ENCODE measurements at places on chromosomes 3 and 15.

GRCh38 chr3:76990606-76991005, 49.3 kb upstream of the ROBO2 start:
- DNase-seq = no peak

- DNase-seq = no peak
Measured at GRCh38 chr3:178480274-178480673, 56.0 kb upstream of the KCNMB2 start.

DNA sequence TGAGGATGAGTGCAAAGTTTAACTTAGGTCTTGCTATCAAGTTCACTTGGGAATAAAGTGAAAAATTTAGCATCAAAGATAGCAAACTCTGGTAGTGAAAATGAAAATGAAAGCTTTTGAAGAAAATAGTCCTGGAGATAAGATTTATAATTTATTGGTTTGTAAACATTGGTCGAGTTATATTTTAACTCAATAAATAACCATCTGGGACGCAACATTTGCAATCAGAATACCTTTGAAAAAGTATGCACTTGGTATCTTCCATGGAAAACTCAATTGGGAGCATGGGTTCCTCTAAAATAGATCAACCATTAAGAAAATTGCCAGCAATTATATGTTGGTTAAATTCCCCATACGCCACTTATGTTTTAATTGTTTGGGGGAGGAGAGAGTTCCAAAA, 209.5 kb downstream of the NAALADL2 start:
- no peak for DNase-seq

DNA sequence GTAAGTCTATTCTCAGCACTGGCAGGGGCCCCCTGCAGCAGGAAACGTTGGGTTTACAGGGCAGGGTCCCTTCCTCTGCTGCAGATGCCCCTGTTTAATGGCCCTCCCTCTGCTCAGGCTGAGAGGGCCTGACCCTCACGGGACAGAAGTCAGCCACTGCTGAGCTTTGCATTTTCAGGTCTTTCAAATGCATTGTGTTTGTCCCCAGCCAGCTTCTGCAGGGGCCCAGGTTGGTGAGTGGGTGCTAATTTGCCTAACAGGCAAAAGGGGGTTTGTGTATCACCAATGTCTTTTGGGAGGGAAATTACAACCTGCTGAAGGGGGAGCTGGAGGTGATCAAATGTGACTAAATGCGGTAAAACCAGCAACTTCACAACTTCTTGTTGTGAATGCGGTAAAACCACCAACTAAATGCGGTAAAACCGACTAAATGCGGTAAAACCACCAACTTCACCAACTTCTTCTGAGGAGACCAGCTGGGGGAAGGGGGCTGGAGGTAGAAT, 44.8 kb upstream of the UBE2E1 start:
- no peak for DNase-seq

DNA sequence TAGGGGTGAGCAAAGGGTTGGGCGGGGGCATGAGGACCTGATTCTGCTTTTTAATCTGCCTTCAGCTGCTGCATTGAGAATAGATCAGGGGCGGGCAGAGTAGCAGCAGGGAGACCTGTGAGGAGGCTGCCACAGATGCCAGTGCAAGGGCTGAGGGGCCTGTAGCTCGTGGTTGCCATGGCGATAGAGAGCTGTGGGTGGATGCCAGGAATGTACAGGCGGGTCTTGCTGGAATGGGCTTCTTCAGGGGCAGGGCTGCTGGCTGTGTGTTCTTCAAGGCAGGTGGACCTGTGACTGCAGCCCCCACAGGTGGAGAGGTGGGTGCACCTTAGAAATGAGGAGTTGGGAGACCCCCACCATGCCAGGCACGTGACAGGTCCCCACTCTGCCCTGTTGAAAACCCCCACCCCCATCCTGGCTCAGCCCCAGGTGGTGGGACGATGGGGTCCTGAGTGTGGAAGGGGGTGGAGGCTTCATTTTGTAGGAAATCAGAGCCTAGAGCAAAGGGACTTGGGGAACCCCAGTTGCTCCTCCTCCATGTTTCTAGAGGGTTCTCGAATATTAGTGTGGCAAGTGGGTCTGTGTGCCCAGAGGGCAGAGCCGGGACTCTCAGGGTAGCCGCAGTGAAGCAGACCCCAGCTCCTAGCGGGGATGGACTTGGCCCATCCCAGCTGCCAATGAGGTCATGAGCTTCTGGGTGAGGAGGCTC, 38.3 kb downstream of the SLC6A6 start:
- DNase-seq = peak; percentile 14

DNA sequence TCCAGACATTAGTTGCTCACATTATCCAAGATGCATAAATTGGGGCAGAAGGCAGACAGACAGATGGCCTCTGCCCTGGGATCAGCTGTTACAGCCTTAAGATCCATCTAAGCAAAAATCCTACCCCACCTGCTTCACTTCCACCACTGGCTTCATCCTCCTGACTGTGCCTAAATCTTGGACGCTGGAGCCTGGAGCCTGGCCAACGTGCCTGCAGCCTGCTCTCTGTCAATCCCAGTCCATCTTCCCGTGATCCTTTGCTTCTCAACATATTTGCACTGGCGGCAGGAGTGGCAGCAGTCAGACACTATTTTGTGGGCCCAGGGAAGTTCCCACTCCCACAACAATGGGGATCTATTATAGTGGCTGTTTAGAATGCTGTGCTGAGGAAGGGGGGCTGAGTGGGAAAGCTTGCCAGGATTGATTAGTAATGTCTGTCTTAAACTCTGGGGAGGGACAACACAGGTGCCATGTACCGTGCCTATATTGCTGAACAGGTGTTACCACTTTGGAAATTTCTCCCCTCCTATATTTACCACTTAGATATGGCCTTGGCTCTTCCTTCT, 121.2 kb downstream of the MEGF11 start:
- no peak for DNase-seq

DNA sequence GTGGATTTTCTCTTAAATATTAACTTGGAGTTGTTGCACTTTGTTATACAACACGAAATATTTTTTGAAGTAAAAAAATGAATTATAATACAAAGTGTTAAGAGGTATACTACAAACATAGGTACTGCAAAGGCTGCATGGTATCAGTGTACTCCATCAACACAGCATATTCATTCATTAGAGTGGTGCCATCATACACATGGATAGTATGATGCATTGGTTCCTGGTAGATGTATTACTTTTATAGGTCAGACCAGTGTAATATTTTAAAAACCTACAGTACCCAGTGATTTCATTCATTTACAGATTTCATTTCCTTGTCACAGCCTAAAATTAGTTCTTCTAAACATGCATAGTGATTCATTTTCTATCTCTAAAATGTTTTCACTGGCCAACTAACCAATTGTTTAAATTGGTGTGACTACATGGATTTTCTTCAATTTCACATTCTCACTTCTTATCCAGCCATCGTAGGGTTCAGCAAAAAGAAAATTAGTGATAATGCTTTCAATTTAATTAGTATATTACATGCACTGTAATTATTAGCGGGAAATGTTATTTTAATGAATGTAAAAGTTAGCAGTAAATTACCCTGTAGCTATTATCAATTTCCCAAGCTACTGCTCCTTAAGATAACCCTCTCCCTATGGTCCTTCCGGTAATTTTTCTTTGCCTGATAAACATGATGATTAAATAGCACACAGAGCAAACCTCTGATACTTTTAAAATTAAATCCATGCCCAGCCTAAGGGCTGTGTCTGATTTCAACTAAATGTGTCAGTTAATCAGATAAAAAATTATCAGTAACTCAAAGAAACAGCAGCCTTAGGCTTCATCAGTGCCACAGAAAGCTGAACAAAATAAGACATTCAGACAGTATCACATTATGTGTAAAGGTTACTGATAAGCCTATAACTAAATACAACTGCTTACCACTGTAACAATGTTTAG, 68.4 kb downstream of the DPH6 start:
- DNase-seq = no peak

- peak; percentile 56 for DNase-seq
Measured at GRCh38 chr3:87503900-87504498, 227.6 kb upstream of the POU1F1 start.

DNA sequence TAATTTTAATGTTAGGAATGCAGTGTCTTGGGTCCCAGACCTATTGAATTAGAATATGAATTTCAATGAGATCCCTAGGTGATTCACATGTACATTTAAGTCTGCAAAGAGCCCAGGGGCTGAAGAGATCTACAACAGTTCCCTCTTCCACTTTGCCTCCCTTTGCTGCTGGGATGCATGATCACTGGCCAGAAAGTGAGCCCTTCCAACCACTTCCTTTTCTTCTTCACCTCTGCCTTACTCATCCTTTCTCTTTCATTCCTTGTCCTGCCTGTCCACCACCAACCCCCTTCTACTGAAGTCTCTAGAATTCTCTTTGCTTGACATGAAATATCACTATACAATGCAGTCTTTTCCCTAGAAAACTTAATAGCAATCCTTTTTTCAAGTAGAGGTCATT, 222.4 kb upstream of the LRIG1 start:
- no peak for DNase-seq

DNA sequence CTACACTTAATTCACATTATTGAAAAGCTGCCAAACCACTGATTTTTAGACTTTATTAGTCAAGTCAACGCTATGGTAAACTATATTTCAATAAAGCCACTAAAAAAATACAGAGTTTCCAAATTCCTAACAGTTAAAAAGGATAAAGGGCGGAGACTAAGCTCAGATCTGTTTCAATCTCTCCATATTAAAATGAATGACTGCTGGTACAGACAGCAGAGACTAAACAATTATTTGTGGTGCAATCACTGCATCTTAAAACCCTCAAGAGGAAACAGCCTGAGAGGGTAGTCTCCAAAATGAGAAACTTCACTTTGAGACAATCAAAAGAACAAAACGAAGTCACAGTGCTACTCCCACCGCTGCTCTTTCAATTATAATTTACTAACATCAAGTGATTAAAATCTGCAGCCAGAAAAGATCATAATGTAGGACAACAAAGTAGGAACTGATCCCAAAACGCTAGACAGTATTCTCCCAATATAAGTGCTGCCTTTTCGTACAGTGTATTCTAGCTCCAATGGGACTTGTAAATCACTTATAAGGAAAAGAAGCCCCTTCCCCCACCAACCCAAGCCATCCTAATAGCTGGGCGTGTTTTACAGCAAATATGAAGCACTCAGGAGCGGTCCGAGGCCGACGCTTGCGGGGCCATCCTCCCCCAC, 1.2 kb downstream of the UBP1 start:
- DNase-seq = peak; percentile 59

DNA sequence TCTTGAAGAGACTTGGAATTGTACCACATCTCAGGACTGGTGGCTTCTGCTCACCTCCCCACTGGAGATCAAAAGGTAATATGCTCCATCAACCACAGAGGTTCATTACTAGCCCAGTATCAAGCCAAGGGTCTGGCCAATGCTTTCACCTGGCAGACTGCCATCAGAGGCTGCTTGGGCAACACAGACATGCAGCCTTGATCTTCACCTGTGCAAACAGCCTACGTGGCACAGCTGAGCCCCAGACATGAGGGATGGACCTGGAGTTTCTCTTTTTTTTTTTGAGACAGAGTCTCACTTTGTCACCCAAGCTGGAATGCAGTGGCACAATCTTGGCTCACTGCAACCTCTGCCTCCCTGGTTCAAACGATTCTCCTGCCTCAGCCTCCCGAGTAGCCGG, 105.6 kb upstream of the HES1 start:
- peak; percentile 92 for DNase-seq

DNA sequence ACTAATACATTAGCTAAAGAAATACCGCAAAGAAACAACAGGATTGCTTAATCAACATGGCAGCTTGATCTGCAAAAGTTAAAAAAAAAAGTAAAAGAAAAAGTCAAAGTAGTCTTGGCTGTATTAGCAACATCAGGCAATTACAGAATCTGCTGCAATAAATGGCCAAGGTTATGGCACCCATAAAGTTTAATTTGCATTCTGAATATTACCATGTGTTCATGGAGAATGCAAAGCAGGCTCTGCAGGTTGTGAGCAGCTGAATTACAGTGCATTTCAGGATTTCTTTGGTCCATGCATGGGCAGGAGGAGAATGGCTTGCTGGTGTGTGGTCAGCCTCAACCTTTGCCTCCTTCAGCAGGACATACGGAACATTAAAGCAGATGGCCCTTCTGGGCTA, 199.1 kb upstream of the AZI2 start:
- no peak for DNase-seq

DNA sequence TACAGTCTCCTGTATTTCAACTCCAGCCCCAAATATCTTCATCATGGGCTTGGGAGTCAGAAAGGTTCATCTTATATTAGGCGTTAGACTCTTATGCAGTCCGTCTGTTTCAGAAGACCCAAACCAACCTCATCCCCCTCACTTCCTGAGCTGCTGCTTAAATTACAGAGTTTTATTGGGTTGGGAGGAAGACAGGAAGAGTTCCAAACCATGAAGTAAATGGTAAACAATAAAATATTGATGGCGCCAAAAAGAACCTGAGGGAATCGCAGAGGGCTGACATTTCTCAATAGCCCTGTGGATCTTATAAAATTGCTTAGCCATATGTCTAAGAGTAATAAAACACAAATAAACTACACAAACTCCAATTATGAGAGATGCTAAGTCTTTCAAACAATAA, 116.9 kb upstream of the C3orf80 start:
- DNase-seq = no peak

DNA sequence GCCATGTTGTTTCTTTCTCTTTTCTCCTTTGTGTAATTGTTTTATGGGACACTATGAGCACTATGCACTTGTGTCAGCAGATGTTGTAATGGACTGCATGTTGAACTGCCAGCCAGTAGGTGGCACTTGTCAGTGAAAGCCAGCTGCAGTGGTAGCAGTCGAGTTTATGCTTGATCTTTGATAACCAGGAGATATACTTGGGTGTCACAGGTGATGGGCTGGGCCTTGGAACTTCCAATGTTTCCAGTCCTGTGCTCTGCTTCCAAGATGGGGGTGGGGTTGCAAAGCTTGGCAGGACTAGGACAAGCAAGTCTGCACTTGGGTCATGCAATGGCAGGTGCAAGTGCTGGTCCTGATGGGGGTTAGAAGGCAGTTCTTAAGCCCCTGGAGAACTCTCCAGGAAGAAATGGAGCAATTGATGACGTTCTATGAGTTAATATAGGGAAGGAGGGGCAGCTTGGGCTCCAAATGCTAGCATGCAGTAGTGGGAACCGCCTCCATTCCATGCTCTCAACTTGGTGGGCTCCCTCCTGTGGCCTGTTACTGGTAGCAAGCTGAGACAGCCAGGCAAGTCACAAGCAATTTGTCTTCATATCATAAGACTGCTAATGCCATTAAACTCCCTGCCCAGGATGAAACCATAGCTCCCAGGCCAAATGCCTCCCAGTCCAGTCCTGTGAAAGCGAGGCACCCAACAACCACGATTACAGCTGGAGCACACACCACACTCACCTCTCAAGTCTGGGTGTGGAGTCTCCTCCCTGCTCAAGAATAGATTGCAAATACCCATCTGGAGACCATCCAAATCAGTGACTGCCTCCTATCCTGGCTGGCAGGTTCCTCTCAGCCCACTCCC, 287.2 kb downstream of the CGGBP1 start:
- peak; percentile 9 for DNase-seq

- no peak for DNase-seq
Measured at GRCh38 chr15:82014989-82015388, 30.8 kb downstream of the MEX3B start.

Data from NCI-H146 (cell line).